ENCODE measurements at places on chromosomes 7 and 10. TPM values are rescaled to one million over a fixed set of nuclear protein-coding genes. Genes with fewer than 3 reads are reported as not detected.

Gene DNA2
- 1.8 TPM for total RNA-seq

Gene AGMO
- not detected for total RNA-seq

Gene GRM3
- not detected for total RNA-seq

Gene KCP
- 0.23 TPM for total RNA-seq

Gene CPA2
- not detected for total RNA-seq

Gene FAM237B
- not detected for total RNA-seq

Gene FUOM
- 25.0 TPM for total RNA-seq

Gene HOXA7
- total RNA-seq = not detected

Gene LRRC61
- total RNA-seq = 8.0 TPM

Gene CYP26C1
- total RNA-seq = not detected

Gene ZNF862
- 15.0 TPM for total RNA-seq

Gene IL2RA
- total RNA-seq = 0.76 TPM

Gene ITIH5
- total RNA-seq = 1.4 TPM

Gene PAPSS2
- total RNA-seq = 10.9 TPM

Gene BICC1
- total RNA-seq = 15.9 TPM

Gene LAMB1
- total RNA-seq = 110 TPM

Gene LIPM
- not detected for total RNA-seq

Gene FGF8
- not detected for total RNA-seq

Gene CUX1
- total RNA-seq = 126 TPM

Gene AUTS2
- 10.3 TPM for total RNA-seq

Gene IDI2
- not detected for total RNA-seq

Gene HHEX
- total RNA-seq = 4.0 TPM

Gene ANKRD1
- 2,468 TPM for total RNA-seq

Gene AP4M1
- 13.9 TPM for total RNA-seq

Gene CDC14C
- not detected for total RNA-seq

Gene FAM25A
- total RNA-seq = not detected

Gene PRSS1
- total RNA-seq = not detected

Gene ATOH7
- total RNA-seq = not detected

Gene MYOZ1
- 30.7 TPM for total RNA-seq

Gene EXOSC1
- total RNA-seq = 21.0 TPM

Gene WDR86
- total RNA-seq = 0.17 TPM

Gene UPK3B
- 1.0 TPM for total RNA-seq

Gene ZNF488
- not detected for total RNA-seq

Gene SFTPA1
- total RNA-seq = 3.7 TPM

Gene COPS6
- total RNA-seq = 119 TPM

Gene PFKP
- 113 TPM for total RNA-seq

Gene SFMBT2
- 12.2 TPM for total RNA-seq
